ENCODE measurements at places on chromosomes 5 and 9. TPM values are rescaled to one million over a fixed set of nuclear protein-coding genes. Genes with fewer than 3 reads are reported as not detected.

The SPINK7 gene
- not detected for total RNA-seq

The ARL15 gene
- total RNA-seq = 6.3 TPM

The IGFBPL1 gene
- total RNA-seq = 2.9 TPM

The MLANA gene
- not detected for total RNA-seq

The CSNK1A1 gene
- 116 TPM for total RNA-seq

The ECSCR gene
- not detected for total RNA-seq

The PTGES gene
- total RNA-seq = 100 TPM

The GALT gene
- 13.9 TPM for total RNA-seq

The PIP5KL1 gene
- 2.1 TPM for total RNA-seq

The CDH9 gene
- total RNA-seq = not detected

The PLEKHG4B gene
- total RNA-seq = 0.56 TPM

The SHOC1 gene
- total RNA-seq = not detected
